Activated CD8-positive, alpha-beta memory T cell treated with anti-CD3 and anti-CD28 coated beads, Interleukin-2, amount 10 ng/mL, durations not matched to agents 7 days and 5 days (primary cell): ENCODE measurements at places on chromosomes 7 and 10. TPM values are rescaled to one million over a fixed set of nuclear protein-coding genes. Genes with fewer than 3 reads are reported as not detected.

DNA sequence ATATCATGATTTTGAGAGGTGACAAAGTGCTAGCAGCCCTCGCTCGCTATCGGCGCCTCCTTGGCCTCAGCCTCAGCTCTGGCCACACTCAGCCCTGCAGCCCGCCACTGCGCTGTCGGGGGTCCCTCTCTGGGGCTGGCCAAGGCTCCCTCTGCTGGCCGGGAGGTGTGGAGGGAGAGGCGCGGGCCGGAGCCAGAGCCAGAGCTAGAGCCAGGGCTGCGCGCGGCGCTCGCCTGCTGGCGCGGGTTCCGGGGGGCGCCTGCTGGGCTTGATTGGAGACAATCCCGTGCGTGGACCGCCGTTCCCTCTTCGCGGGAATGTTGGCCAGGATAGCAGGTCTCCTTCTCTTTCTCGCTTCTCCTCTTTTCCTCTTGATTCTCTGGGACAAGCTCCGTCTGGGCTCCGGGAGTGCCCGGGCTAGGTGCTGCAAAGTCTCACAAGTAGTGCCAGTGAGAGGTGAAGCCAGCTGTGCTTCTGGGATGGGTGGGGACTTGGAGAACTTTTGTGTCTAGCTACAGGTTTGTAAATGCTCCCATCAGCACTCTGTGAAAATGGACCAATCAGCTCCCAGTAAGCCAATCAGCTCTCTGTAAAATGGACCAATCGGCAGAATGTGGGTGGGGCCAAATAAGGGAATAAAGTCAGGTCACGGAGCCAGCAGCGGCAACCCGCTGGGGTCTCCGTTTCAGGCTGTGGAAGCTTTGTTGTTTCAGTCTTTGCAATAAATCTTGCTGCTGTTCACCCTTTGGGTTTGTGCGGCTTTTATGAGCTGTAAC lies 43.4 kb upstream of the ELMO1 start:
- no peaks in the 10 kb centered on the region for H3K27me3 ChIP-seq
- H3K27ac ChIP-seq = no peak overlapping the region
- no peak for DNase-seq

GRCh38 chr7:85220651-85221050 lies 33.8 kb upstream of the SEMA3D start:
- H3K4me1 ChIP-seq = no peaks in the 10 kb centered on the region
- H3K4me3 ChIP-seq = no peak overlapping the region
- no peaks in the 10 kb centered on the region for H3K27me3 ChIP-seq
- no peak overlapping the region for H3K27ac ChIP-seq
- no peaks in the 10 kb centered on the region for H3K36me3 ChIP-seq

DNA sequence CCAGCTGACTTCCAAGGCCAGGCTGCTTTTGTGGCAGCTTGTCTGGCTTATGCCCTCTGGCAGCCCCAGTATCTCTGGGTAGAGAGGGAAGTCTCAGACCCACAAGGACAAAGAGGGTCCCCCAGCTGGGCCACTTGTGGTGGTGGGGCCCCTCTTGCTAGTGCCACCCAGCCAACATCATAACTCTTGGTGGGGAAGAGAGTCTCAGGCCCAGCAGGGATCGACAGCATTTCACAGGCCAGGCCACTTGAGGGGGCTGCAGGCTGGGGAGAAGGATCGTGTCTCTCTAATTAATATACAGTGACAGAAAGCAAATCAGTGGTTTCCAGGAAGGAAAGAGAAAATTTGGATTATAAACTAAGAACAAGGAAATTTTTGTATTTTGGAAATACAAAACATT lies 76.0 kb downstream of the TYW1B start:
- no peak overlapping the region for H3K27ac ChIP-seq
- no peaks in the 10 kb centered on the region for H3K27me3 ChIP-seq
- DNase-seq = no peak
- H3K4me1 ChIP-seq = no peaks in the 10 kb centered on the region
- peaks cover 6% of the 10 kb centered on the region for H3K36me3 ChIP-seq

Gene MGAM2
- not detected for total RNA-seq

Gene NYAP1
- 0.12 TPM for total RNA-seq

Gene GIMAP1
- 12.4 TPM for total RNA-seq

Gene OR2A12
- total RNA-seq = not detected
